ENCODE measurements at places on chromosomes 7 and 10.

GRCh38 chr7:55260676-55261385, 104.3 kb upstream of the LANCL2 start:
- no peak for DNase-seq

DNA sequence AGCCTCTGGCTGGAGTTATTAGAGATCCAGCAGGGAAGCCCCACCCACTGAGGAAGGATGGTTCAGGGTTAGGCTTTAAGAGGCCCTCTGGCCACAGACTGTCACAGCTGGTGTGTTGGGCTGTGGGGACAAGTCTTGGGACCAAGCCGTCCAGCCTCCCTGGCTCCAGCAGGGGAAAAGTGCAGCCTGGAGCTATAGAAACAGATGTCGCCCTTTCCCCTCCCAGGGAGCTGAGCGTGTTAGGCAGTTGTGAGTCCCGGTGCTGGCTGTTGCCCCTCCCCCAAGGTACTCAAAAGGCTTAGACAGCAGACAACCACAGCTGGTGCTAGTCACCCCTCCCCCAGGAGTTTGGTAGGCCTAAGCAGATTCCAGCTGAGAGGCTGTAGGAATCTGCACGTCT, 143.4 kb downstream of the TMEM168 start:
- DNase-seq: peak; percentile 98

DNA sequence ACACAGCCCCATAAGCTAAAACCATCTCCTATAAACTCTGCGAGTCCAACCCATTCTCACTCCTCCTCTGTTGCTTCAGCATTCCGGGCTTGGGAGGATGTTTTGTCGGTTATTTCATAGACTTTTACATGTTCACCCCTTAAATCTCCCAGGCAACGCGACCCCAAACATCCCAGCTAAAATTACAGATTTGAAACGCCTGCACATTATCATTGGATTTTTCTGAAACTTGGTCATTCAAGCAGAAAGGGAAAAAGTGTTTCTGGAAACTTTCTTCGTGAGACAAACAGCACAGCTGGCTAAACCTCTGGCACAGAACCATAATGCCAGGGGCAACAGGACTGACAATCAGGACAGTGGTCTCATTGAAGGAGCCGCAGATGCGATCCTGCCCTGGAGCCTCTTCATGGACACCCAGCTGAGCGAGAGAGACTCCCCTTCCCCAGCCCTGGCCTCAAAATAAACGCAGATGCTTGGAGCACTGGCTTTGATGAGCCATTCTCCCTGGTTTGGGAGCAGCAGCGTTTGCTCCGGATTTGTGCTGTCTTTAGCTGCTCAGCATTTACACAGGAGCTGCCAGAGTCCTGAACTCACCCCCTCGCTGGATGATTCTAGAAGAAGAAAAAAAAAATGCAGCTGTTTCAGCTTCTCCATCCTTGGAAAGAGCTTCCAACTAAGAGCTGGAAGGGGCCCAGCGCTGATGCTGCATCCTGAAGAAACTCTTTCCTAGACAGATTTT, 30.1 kb downstream of the AFAP1L2 start:
- no peak for DNase-seq

GRCh38 chr10:31274310-31274709, 44.7 kb upstream of the ZEB1 start:
- DNase-seq: no peak

- no peak for DNase-seq
Observed at GRCh38 chr10:72946963-72947362, 7.6 kb downstream of the PLA2G12B start.

Measured in NCI-H524 treated with DMSO at 0.1 percent for 48 hours (cell line).